ENCODE measurements at places on chromosomes 11 and 22.

- DNase-seq, result no peak
Observed at GRCh38 chr11:75548595-75549272, 13.3 kb upstream of the SERPINH1 start.

DNA sequence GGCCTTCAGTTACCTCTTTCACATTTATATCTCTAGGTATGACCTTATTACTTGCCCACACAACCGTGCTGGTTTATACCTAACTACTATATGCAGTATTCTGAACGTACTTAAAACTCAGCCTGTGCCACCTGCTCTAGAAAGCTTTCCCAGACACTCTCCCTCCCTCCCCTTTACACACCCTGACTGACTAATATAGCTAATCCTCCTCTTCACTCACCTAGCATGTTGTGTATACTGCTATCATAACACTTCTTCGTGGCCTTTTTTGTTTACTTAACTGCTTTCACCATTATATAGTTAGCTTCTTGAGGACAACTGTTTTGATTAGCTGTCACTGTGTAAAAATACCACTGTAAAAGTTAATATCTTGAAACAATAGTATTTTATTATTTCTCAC lies 23.5 kb downstream of the RNF214 start:
- DNase-seq, result no peak

DNA sequence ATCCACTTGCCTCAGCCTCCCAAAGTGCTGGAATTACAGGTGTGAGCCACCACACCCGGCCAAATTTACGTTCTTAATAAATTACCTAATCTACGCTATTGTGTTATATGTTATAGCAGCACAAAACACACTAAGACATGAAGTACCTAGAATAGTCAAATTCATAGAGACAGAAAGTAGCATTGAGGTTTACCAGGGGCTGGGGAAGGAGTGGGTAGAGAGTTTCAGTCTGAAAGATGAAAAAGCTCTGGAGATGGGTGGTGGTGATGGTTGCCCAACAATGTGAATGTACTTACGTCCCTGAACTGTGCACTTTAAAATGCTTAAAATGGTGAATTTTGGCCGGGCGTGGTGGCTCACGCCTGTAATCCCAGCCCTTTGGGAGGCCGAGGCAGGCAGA lies 65.7 kb upstream of the NUP50 start:
- no peak for DNase-seq

GRCh38 chr11:117696540-117696939 lies 100.5 kb downstream of the DSCAML1 start:
- DNase-seq, result no peak

- no peak for DNase-seq
Observed at GRCh38 chr11:126744699-126745098, 255.9 kb downstream of the KIRREL3 start.

DNA sequence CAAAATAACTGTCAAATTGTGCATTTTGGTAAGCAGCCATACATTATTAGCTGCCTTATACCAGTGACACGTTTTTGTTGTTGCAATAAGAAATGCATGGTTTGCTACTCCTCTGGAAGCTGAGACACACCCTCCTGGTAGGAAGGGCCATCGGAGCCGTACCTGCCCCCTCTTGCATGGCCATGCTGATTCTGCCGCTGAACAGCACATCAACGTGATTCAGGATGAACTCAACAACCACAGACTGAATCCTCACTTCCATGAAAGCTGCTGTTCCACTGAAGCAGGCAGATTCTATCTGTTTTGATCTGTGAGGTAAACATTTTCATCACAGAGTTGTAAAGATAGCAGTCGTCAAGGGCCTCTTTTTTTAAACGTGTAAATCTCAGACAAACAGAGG lies 38.6 kb upstream of the TP53AIP1 start:
- no peak for DNase-seq

GRCh38 chr11:86978756-86979608 lies 23.8 kb upstream of the FZD4 start:
- DNase-seq, result peak; percentile 53

DNA sequence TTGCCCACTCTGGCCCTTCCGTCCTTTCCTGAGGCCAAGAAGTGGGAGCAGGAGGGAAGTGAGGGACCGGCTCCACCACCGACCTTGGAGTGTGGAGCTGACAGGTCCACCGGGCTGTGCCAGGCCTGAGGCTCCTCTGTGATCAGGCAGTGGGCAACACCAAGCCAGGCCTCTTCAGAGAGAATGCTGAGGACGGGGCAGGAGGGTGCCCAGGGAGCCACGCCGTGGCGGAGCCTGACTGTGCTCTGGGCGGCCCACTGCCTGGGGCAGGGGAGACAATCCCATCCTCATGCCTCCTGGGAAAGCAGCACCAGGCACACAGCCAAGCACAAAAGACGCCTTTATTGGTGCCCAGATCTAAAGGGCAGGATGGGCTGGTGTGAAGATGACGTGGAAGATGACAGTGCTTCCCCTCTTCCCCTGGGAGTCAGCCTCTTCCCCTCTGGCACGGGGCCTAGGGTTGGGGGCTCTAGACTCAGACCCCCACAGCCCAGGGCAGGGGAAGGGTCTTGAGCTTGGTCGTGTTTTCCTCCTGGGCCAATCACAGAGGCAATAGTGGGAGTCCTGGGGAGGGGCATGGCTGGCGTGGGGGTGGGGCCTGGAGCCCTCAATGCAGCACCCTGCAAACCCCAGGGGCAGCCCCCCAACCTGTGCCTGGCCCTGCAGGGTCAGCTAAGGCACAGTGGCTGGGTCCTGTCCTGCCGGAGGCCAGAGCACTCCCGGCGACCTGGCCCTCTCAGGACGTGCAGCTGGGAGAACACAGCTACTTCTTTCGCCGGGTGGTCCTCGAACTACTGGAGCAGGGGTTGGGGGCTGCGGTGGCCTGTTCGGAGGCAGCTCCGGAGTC lies 4.7 kb downstream of the LMF2 start:
- no peak for DNase-seq

DNA sequence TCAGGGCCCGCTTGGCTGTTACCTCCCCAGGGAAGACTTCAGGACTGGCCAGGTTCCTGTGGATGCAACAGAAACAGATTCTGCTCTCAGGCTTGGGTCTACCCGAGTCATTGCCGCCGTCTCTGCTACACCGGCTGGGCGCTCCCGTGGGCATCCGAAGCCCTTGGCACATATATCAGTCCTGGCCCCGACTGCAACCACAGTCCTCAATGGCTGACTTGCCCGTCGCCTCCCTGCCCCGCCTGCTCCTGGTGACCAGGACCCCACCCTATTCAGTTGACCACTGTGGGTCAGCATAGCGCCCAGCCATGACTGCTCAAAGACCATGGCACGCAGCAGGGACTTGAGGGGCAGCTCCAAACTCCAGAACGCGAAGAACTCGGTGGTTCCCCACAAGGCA lies 64.7 kb upstream of the SLC22A12 start:
- DNase-seq, result no peak
